Epithelial cell of esophagus (primary cell): ENCODE measurements at places on chromosomes 4 and X.
A peak's percentile ranks its signal among the peaks of the same experiment; 100 is the strongest.

DNA sequence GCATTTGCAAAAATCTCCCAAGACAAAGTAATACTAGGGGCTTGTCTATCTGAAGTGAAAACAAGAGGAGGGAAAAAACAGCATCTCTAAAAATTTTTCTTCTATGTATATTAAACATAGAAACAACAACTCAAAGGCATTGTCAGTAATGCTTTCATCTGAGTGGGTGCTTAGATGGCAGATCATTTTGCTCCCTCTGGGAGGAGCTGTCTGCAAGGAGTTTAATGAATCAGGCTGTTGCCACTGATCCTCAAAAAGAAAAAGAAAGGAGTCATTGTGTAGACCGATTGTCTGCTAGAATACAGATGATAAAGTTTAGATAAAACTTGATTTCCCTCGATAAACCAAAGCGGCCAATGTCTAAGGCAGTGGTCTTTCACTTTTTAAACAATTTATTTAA, 49.7 kb upstream of the KLHL8 start:
- peak; percentile 67 for DNase-seq

GRCh38 chr4:69957209-69957608, 8.3 kb downstream of the CSN2 start:
- DNase-seq: peak; percentile 16

DNA sequence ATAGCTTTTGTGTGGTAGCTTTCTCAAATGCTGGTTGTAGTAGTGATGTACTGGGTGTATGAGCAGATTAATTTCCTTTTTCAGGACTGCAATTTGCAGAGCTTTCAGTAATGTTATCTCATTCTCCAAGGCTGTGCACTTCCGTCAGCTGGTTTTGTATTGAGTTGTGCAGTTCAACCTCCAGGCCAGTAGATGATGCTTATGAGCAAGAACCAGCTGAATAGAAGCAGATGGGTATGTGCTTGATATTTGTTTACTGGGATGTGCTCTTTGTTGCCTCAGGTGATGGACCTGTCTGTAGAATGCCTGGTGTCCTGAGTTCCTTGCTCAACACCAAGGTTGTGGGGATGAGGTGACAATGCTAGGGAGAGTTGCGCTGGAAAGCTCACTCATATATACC, 462.8 kb downstream of the PCDH18 start:
- DNase-seq: no peak

DNA sequence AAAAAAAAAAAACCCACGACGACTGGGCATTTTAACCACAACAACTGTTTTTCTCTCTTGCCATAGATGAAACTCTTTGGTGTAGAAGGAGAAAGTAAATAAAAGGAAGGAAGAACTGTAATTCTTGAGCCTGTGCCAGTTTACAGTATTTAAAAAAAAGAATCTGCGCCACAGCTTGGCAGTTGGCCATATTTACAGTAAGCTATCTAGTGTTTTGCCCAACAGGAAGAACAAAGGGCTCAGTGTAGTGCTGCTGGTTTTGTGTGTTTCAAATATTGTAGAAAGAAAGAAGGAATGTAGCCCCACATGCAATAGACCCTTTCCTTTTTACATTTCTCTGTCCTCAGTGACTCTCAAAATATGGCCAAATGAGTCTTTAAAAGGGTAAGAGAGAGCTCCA, 66.1 kb downstream of the NR3C2 start:
- peak; percentile 67 for DNase-seq

- DNase-seq: no peak
These were observed 23.2 kb downstream of the MOB1B start for GRCh38 chr4:70925418-70925817.

- peak; percentile 78 for DNase-seq
These were observed 23.0 kb downstream of the GAB1 start for GRCh38 chr4:143359644-143360193.

- DNase-seq: peak; percentile 18
These were observed 412 bp downstream of the SLC10A3 start for GRCh38 chrX:154490021-154490413.

DNA sequence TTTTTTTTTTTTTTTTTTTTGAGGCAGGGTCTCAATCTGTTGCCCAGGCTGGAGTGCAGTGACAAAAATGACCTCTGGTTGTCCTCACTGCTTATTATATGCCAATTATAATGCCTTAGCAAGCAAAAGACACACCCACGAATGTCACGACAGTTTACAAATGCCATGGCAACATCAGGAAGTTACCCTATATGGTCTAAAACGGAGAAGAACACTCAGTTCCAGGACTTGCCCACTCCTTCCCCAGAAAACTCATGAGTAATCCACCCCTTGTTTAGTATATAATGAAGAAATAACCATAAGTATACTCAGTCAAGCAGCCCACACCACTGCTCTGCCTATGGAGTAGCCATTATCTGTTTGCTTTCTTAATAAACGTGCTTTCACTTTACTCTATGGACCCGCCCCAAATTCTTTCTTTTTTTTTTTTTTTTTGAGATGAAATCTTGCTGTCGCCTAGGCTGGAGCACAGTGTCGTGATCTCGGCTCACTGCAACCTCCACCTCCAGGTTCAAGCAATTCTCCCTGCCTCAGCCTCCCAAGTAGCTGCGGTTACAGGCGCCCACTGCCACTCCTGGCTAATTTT, 106.2 kb downstream of the SMIM20 start:
- DNase-seq: peak; percentile 45

DNA sequence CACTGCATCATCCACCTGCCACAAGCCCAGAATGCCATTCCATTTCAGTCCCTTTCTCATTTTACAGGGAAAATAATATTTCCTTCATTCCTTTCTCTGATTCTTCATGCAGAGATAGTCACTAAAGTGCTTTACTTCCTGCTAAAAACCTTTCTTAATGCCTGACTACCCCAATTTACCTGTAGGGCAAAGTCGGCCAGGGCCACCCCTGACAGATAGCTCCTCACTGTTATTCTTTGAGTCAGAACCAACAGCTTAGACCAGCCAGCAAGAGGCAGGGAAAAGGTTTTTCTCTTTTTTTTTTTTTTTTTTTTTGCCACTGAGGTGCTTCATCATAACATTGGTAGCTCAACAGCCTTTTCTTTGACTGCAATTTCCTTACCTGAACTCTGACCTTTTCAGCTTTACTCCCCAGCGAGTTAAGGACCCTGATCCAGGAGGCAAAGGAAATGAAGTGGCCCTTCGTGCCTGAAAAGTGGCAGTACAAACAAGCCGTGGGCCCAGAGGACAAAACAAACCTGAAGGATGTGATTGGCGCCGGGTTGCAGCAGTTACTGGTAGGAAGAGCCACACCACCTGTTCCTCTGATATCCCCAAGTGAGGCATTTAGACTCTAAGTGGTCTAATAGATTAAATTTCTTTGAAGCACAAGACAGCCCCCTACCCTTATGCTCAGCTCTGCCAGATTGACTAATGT, 85.0 kb downstream of the ALPK1 start:
- no peak for DNase-seq

GRCh38 chrX:68584221-68584620, 63.2 kb upstream of the STARD8 start:
- no peak for DNase-seq

DNA sequence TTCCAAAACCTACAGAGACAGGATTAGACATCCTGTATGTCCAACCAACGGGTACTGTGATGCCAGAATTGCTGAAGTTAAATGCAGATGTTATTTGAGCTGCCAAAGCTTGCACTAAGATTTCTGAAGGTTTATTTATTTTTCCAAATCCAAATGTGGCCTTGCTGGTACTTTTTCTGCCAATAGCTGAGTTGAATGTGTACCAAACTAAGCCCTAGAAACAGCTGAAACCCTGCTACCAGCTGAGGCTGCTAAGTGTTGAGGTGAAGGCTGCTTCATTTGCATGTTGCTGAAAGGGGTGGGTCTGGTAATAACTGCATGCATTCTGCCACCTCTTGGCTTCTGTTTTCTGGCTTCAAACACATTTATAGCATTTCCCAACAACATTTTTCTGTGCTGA, 366.5 kb downstream of the FAT4 start:
- DNase-seq: peak; percentile 4

DNA sequence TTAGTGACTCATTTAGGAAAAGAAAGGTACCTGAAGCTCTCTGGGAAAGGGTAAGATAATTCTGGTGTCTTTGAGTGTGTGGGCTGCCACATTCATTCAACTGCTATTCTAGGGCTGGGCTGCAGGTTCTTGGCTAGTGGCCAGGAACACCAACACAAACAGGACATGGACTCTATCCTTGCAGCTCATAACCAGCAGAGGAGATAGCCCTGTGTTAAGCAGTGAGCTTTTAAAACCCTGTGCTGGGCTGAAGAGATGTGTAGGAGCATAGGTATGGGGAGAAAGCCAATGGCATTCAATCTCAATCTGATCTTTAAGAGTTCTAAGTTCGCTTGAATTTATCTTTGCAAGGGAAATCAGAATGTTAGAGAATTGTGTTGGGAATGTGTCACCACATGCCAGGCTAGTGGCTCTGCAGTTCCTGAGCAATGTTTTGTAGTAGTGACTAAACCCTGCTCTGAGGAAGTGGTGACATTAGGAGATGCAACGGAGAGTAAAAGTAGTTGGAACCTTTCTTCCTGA, 39.2 kb downstream of the SGMS2 start:
- peak; percentile 86 for DNase-seq

DNA sequence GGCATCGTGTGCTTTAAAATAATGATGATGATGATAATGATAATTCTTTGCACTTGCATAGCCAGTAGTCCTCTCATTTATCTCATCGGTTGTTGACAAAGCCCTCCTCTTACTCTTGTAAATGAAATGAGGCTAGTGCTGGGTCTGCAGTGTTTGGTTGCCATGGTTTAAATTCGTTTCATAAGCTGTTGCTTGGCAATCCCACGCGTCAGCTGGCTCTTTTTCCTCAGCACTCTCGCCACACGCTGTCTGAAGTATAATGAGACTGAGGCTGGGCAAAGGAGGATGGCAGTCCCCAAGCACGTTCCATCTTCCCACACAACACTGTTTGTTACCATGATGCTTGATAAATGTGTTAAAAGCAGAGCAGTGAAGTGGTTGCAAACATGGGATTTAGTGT, 15.5 kb downstream of the PAGE4 start:
- no peak for DNase-seq

DNA sequence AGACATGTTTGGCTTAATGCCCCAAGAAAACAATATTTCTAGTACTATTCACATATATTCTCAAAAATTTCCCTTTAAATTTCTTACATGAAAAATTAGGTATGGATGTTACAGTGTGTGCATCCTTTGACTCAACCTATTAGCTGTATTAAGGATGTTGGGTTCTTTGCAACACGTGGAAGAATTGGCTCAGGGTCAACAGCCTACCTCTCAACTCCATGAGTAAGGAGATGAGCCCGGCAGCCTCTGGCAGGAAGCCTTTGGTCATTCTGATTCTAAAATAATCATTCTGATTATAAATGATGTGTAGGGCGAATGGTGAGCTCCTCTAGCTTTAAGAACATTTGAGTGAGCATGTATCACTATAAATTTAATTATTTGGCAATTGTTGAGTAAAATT, 148.0 kb upstream of the WDFY3 start:
- DNase-seq: peak; percentile 36

- DNase-seq: no peak
These were observed 203.7 kb downstream of the CFAP299 start for GRCh38 chr4:80539190-80539589.

GRCh38 chrX:130563476-130563875, 161.7 kb downstream of the RBMX2 start:
- DNase-seq: no peak

GRCh38 chr4:41410049-41410448, 127.9 kb upstream of the LIMCH1 start:
- peak; percentile 47 for DNase-seq
